ENCODE measurements at places on chromosomes 12 and 14.

- DNase-seq, result peak; percentile 61
These were observed 125.6 kb upstream of the NOS1 start for GRCh38 chr12:117486840-117487659.

DNA sequence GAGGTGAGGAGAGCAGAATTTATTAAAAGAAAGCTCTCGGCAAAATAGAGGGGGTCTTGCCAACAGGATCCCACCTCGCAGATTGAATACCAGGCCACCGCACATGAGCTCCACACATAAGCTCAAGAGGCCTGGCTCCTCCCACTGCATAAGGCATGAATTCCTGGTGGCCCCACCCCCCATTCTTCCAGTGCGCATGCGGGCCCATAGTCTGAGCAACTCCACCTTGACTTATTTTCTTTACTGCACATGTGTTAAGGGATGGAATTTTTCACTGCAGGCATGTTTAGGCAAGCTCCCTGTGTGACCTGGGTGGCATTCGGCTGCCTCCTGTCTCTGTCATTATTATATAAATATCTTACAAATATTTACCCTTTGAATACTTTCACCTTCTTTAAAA is 412.5 kb downstream of the RMST start:
- no peak for DNase-seq

DNA sequence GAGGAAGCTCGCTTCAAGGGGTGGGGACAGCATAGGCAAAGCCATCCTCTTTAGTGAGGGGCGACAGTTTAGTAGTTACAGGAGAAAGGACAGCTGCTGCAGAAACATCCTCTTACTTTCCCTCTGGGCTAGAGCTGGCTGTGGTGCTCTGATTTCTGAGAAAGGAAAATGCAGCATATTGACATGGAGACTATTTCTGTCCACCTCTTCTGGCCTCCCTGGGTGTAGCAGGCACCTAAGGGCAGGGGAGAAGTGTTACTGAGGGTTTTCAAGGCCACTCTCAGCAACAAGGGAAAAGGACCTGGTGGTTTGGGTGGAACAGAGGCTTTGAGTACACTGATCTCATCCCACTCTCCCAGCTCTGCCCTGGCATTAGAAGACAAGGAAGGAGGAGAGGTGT is 40.0 kb upstream of the CTDSP2 start:
- DNase-seq, result no peak

DNA sequence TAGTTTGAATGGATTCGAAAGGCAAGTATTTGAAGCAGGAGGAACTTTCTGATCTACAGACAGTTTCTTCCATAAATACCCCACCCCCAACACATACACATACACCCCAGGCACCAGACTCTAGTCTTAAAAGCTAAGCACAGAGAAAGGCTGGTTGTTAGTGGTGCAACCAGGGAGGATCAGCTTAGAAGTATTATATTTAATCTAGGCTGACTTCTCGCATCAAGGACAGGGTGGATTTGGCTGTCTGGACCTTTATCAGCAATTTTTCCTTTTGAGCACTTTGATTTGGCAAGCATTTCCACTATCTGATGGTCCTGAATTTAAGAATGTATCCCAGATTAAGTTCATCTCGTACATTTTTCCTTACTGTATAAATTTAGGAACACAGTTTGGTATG is 1489.8 kb upstream of the FLRT2 start:
- no peak for DNase-seq

- DNase-seq, result no peak
These were observed 4.4 kb upstream of the P2RX4 start for GRCh38 chr12:121205491-121205890.

- DNase-seq, result peak; percentile 47
These were observed 7.7 kb downstream of the RARG start for GRCh38 chr12:53224061-53224896.

GRCh38 chr14:79663453-79663852 is 547.9 kb downstream of the DIO2 start:
- no peak for DNase-seq

- no peak for DNase-seq
These were observed 1209.9 kb downstream of the BCL11B start for GRCh38 chr14:98062083-98062482.

GRCh38 chr12:30823156-30823699 is 68.5 kb upstream of the CAPRIN2 start:
- DNase-seq, result no peak

GRCh38 chr12:57127101-57127725 is 1.1 kb upstream of the LRP1 start:
- peak; percentile 67 for DNase-seq

DNA sequence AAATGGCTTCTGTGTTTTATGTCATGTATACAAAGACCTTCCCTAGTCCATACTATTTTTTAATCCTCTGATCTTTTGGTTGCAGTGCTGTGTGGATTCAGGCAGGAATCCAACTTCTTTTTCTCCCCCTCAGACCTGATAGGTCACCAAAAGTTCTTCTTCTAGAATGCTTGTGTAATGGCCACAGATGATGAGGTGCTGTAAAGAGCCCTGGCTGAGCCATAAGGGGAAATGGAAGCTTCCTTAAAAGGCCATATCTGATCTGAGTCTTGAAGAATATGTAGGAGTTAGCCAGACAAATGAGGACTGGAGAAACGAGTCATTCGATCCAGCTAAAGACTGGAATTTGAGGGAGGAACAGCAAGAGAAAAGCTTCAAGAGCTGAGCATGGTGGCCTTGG is 353.9 kb downstream of the PCNX1 start:
- DNase-seq, result no peak

All from left lung (tissue), 14 donors.